ENCODE measurements at places on chromosomes 7 and 10.

- no peak for DNase-seq
These were observed 34.9 kb upstream of the LEP start for GRCh38 chr7:128206017-128206746.

DNA sequence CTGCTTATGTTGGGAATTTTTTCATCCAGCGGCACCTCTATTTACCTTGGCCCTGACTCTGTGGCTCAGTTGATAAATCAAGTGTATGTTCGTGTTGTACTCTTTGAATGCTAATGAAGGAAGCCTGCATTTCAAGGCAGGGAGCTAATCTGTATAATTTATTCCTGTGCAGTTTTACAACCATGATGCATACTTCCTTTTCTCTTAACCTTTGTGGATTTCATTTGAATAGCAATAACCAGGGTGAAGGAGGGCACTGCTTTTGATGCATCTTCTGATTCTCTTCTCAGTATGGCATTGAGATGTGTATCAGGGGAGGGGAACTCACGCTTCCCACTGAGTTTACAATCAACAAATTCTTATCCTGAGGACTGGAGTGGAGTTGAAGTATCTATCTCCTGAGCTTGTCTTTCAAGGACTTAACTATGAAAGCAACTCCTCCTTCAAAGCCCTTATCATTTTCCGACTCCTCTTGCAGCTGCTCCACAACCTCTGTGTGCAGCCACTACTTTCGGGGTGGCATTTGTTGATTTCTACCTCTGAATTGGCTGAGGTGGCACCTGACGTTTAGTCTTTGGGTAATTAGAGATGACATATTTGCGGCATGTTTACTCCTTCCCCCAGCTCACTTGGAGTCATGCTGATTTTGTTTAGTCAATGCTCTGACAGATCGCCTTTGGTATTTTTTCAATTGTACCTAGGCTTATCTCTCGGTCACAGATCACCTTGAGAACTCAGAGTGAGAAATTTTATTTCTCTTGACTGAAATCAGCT, 275.2 kb downstream of the PHTF2 start:
- no peak for DNase-seq

GRCh38 chr7:101911800-101912715, 94.6 kb downstream of the CUX1 start:
- no peak for DNase-seq

DNA sequence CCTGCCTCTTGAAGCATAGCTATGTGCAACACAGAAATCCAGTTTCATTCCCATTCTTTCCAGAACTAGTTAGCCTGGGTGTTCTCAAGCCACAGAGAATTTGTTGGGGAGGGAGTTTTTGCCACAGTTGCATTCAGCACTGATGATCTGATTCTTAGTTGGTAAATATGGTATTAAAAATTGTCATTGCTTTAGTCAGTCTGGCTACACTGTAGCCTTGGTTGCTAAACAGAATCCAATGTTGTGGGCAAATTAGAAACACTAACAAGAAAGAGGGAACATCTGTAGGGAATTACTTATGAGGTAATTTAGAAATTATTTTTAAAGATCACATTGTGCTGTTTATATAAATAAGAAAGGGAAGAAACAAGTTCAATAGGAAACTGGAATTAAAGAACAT, 57.0 kb upstream of the CC2D2B start:
- DNase-seq: no peak
